ENCODE measurements at places on chromosomes 7 and 10.

DNA sequence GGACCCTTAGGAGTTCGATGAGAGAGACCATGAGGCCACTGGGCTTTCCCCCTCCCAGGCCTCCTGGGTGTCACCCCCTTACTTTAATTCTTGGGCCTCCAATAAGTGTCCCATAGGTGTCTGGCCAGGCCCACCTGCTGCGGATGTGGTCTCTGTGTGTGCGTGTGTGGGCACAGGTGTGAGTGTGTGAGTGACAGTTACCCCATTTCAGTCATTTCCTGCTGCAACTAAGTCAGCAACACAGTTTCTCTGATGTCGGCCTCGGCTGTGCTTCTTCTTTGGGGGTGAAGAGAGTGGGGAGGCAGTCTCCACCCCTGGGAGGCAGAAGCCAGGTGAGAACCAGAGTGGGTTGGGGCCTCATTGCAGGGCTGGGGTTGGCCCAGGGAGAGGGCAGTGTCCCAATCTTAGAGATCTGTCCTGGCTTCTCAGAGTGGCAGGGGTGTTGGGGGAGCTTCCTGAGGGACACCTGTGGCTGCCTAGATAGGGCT lies 1.5 kb downstream of the PVRIG start:
- DNase-seq = no peak

DNA sequence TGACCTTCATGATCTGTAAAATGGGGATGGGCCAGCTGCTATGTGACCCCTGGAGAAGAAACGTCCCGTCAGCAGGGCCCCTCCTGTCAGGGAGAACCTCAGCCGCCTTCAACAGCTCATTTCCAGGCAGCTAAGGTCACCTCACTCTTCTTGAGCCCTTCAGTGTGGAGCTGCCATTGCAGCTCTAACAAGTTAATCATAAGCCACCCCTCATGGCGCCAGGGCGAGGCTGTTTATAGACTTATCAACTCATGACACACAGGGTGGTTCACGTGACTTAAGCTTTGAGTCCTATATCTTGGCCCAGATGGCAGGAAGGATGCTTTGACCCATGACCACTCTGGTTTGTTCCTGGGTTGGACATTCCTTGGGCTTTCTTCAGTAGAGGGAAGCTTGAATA lies 315.1 kb downstream of the TNS3 start:
- no peak for DNase-seq

- DNase-seq = no peak
Measured at GRCh38 chr7:28937103-28937502, 21.0 kb downstream of the TRIL start.

- no peak for DNase-seq
Measured at GRCh38 chr10:42781893-42782445, 626 bp upstream of the BMS1 start.

GRCh38 chr10:73802276-73802991 lies 9.0 kb downstream of the NDST2 start:
- no peak for DNase-seq

GRCh38 chr10:113297226-113297625 lies 255.6 kb upstream of the HABP2 start:
- no peak for DNase-seq

GRCh38 chr10:78035025-78035424 lies 1.4 kb downstream of the RPS24 start:
- DNase-seq = no peak

- no peak for DNase-seq
Measured at GRCh38 chr10:9211228-9211627, 1156.7 kb downstream of the GATA3 start.

DNA sequence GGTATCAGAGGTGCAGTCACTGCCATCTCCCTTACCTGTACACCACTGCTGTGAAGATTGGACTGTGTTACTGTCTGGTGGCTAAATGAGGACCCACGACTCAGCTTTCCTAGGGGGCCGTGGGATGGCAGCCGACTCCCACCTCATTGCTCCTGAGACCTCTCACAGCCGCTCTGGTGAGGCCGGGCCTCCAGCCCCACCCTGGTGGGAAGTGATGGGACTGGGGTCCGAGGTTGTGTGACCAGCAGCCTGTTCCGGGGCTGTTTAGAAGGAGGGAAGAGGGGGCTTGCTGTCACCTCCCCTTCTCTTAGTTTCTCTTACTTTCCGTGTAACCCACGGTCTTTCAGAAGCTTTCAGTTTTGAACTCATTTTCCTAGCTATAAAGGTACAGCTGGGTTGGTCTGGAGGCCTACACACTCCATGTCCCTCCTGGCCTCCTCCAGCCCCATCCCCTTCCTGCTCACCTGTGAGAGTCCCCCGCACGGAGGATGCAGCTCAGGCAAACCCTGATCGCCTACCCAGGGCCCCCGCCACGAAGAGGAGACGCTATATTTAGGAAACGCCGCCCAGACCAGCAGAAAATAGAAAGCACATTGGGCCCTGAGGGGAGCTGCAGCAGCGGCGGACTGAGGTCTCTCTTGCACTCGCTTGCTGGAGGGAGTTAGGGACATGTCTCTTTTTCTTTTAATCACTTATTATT lies 4.6 kb downstream of the EMX2 start:
- no peak for DNase-seq

GRCh38 chr10:132667342-132668047 lies 118.5 kb downstream of the NKX6-2 start:
- DNase-seq = no peak

GRCh38 chr10:29839826-29840515 lies 205.2 kb upstream of the SVIL start:
- no peak for DNase-seq

DNA sequence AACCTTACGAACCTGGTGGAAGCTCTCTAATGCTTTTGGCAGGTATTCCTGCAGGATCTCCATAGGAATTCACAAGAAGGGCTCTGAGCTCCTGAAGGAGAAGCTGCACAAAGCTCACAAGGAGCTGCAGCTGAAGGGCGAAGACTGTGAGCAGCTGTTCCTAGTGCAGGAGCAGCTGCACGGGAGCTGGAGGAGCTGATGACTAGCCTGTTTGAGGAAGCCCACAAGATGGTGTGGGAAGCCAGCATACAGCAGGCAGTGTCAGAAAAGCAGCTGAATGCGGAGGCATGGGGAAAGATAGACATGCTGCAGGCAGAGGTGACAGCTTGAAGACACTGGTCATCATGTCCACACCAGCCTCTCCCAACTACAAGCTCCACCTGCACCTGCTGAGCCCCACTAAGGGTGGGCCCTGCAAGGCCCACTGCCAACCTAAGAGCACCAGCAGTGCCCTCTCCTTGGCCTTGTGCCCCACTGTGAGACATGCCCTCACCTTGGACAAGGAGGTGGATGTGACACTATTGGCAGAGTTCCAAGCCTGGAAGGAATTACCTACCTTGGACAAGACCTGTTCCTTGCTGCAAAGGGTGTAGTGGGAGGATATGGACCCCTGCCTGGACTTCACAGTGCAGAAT lies 250.6 kb downstream of the BBS9 start:
- no peak for DNase-seq

- no peak for DNase-seq
Measured at GRCh38 chr7:142348921-142349405, 91.1 kb upstream of the PRSS58 start.

DNA sequence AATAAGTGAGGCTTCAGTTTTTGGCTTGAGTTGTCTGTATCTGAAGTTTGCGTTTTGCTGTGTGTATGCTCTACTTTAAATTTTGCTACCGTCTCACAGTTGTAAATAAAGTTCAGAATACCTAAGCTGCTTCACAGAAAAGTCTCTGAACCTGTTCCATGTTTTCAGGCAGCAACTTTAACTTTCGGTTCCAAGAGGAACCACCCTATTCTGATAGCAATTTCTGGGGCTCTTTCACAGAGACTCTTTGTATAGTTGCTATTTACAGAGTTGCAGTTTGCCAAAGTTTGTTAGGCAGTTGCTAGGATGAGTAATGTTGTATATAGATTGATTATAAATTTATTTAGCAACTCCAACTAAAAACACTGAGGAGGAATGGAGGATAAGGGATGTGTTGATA lies 5.7 kb downstream of the FAM221A start:
- DNase-seq = no peak

GRCh38 chr10:130461631-130462030 lies 325.4 kb downstream of the GLRX3 start:
- DNase-seq = no peak

DNA sequence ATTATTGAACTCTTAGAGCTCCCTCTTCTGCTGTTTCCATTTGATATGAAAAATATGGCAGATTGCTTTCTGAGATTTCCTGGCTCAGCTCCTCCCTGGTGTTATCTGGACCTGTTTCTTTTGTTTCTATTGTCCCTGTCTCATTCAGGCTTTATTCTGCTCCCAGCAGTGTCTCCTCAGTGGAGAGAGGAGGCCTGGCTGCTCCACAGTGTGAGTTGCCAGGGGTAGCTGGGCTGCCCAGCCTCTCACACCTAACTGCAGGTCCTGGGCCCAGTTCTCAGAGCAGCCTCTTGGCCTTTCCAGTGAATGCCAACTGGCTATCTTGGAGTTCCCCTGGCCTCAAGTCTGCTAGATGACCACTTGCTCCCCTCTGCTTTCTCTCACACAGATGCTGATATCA lies 127.0 kb downstream of the VPS41 start:
- no peak for DNase-seq

GRCh38 chr10:5070648-5071410 lies 23.4 kb upstream of the AKR1C3 start:
- no peak for DNase-seq

- no peak for DNase-seq
Measured at GRCh38 chr7:144786522-144786921, 49.3 kb downstream of the TPK1 start.

GRCh38 chr10:8369666-8370065 lies 315.2 kb downstream of the GATA3 start:
- no peak for DNase-seq

- DNase-seq = no peak
Measured at GRCh38 chr10:82162549-82163195, 287.7 kb downstream of the NRG3 start.

DNA sequence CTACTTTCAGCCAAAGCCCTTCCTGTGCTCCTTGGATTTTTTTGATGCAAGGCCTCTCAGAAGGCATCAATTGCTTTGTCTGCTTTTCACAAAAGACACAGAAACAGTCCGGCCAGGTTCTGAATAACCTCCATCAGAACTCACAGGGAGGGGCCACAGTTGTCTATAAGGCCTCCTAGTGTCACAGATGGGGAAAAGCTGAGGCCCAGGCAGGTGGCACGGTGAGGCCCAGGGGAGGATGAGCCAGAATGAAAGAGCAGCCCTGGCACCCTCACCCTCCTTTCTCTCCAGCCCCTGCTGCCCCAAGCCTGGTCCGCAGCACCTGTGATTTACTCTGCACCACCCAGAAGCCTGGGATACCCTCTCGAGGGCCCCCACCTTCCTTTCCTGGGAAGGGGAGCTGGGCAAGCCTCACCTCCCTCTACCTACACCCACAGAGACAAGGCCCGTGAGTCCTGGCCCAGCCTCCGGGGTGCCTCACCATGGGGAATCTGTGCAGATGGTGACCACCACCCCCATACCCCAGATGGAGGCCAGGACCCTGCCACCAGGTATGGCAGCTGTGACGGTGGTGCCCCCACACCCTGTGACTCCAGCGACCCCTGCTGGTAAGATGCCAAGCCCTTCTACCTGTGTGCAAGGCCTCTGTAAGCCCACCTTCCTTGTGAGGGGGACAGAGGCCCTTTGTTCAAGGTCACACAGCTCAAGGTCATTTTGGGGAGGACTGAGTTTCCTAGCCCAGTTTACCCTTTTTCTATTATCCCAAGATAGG lies 26.2 kb upstream of the ZNF467 start:
- DNase-seq = no peak

DNA sequence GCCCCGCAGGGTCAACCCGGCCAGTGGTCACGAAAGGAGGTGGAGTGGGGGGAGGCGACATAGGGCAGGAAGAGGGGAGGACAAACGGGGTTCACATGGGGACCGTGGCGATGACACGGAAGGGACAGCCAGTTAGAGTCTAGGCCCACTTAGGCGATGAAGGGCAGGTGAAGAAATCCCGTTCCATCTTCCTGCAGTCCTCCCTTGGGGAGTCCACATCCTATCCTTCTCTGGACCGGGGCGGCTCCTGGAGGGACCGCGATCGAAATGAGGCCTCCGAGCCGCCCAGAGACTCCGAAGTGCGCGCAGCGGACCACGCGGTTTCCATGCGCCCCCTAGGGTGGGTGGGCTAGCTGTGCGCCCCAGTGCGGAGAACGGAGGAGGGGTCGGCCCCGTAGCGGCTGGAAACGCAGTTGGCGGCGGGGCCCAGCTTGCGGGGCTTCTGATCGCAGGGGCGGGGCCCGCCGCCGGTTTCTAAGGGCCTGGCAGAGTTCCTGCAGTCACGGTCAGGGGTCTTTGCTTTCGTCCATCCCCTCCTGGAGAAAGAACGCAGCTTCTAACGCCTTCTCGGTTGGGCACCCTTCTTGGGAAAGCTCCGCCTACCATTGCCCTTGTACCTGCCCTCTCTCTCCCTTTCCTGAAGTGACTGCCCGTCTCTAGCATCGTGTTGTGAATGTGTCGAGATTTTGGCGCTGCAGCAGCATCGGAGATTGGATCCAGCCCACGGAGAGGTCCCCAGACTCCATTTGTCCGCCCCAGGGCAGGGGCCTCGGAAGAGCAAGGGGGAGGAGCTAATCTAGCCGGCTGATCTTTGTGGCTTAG lies 17.9 kb upstream of the TMEM225B start:
- no peak for DNase-seq

Data from substantia nigra (tissue), 51 donors.